ENCODE measurements at places on chromosomes 5 and 9.

DNA sequence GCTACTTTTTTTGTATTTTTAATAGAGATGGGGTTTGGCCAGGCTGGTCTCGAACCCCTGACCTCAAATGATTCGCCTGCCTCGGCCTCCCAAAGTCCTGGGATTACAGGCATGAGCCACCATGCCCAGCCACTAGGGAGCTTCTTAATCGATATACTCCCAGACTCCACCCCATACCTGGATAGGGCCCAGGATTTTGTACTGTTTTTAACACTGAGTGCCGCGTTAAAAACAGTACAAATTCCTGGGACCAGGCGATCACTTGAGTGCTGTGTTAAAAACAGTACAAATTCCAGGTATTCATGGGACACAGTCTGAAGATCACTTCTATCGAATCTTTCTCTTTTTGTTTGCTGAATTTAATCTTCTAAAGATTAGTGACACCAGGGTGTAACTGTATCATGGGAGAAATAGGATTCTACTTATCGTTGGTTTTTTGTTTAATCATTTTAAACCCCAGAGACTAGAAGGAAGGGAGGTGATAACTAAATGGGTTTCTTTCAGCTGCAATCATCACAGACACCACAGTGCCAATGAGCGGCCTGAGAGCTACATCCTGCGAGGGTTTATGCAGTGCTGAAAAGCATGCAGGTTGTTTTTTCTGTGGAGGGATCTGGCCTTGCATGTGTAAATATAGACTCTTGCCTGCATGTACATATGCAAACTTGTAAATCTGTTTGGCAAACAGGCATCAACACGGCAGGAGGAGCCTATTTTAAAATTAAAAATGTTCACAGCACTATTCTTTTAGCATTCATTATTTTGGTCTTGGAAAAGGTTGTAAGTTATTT is 303.8 kb upstream of the WWC1 start:
- no peak for DNase-seq

- DNase-seq, result no peak
These were observed 9.0 kb downstream of the RALGDS start for GRCh38 chr9:133111808-133112662.

DNA sequence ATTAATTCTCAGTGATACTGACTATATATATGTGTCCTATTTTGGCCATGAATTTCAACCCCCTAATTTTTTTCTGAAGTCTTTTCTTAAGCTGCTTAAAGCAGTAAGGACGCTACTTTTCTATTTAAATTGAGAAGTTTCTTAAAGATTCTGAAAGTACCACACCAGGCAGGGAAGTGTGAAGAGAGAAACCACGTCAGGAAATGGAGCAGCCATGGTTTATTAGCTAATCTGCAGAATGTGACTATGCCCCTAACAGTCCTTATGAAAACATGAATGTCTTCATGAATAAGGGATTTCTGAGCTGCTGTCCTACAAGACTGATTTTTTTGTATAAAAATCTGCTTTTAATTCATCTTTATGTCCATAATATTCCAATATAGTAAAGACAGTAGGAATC is 1724.3 kb upstream of the C9orf72 start:
- DNase-seq, result no peak

DNA sequence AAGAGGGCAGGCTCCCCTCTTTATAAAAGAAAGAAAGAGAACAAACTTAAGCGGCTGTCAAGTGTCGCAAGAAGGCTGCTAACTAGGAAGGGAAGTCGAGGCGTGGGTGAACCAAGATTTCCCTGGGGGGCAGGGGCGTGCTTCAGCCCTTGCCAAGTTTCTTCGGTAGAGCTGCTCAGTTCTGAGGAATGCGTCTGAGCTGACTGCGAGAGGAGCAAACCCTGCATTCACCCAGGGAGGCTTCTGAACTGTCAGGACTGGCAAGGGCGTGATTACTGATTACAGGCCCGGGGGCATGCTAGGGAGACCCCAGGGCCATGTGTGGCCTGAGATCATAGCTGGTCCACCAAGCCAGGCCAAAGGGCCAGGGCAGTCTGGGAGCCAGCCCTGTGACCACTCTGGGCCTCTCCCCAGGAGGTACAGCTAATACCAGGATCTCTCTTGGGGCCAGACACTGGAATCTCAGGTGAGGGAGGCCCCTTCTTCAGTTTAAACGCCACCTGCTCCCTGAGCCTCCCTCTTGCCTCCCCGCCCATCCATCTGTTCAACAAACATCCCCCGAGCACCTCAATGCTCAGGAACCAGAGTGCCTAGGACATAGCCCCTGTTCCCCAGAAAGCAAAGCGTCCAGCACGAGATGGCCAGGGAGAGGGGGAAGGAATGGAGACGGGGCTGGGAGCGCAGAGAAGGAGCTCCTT is 30.9 kb downstream of the SARDH start:
- DNase-seq, result no peak

DNA sequence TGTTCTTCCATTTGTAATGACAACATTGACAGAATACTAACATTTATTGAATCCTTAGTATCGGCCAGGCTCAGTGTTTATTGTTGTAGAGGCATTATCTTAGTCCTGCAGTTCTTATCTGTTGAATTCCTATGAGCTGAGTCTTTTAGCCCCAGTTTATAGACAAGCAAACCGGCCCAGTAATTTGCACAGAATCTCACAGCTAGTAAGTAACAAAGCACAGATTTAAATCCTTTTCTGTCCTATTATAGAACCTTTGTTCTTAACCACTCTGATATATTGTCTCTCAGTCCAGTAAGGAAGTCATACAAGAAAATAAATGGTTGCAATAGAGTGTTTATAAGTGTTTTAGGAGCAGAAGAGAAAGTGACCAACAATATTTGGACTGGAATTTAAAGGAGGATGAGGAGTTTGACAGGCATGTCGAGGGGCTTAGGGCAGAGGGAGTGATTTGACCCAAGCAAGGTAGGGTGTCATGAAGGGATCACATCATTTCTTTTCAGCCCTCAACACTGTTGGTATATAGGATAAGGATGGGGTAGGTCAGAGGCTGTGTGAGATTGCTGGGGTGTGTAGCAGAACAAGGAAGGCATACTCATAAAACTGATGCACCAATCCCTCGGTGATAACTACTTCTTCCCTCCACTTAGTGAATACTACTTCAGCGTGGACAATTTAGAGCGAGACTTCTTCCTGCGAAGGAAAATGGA is 39.5 kb downstream of the LARP1 start:
- DNase-seq, result no peak

- DNase-seq, result no peak
These were observed 51.2 kb downstream of the MEF2C start for GRCh38 chr5:88831816-88832215.

DNA sequence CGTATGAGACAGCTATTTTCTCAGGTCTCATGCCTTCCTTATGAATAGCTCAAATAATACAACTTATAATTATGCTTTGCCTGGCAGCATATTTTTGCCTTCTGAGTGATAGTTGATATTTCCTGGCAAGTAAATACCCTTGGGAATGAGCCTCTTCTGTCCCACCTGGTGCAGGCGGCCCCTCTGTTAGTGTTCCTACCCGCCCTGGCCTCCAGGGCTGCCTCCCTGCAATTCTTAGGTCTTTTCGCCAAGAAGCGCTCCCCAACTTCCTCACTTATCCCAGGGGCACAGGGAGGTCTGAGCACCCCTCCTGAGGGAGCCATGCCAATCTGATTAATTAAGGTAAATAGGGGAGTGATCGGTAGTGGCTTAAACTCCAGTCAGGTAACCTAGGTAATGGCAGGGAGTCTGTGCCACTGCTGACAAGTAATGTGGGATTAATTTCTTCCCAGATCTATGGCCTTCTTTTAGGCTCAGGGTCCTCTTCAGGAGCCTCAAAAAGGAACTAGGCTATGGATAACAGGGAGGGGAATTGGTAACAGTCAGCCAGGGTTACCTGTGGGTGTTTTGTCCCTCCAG is 81.5 kb downstream of the GALNT10 start:
- DNase-seq, result no peak

DNA sequence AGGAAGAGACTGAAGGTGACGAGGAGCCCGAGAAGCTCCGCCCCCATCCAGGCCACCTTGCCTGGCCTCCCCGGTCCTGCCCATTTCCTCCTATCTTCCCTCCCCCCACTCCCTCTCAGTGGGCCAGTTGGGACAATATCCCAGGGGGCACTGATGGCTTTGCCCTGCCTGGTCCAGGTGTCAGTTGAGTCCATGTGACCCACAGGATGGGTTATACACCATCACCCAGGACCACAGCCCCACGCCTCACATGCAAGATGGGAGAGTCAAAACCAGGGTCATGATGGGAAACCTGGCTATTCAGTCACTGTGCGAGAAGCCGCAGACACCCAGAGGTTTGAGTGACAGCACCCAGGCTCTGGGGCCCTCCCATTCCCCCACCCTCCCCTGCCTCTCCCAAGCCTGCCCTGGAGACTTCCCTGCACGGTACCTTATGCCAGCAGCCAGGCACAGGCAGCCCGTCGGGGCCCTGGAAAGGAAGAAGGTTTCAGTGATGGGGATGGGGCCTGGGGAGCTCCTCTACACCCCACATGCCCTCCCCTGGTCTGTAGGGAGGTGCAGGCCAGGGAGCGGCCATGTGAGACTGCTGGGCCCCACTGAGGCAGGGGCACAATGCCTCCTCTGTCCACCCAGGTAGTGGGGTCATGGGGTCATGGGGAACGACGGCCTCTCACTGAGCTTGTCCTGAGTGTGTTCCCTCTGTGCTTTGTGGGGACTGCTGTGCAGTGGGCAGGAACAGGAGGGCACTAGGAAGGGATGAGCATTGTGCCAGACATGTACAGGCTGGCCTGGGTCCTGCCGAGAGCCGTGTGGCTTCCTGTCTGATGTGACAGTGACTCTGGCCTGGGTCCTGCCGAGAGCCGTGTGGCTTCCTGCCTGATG is 6.3 kb upstream of the PHYKPL start:
- peak; percentile 40 for DNase-seq

GRCh38 chr5:72790186-72790585 is 26.3 kb upstream of the TNPO1 start:
- no peak for DNase-seq

DNA sequence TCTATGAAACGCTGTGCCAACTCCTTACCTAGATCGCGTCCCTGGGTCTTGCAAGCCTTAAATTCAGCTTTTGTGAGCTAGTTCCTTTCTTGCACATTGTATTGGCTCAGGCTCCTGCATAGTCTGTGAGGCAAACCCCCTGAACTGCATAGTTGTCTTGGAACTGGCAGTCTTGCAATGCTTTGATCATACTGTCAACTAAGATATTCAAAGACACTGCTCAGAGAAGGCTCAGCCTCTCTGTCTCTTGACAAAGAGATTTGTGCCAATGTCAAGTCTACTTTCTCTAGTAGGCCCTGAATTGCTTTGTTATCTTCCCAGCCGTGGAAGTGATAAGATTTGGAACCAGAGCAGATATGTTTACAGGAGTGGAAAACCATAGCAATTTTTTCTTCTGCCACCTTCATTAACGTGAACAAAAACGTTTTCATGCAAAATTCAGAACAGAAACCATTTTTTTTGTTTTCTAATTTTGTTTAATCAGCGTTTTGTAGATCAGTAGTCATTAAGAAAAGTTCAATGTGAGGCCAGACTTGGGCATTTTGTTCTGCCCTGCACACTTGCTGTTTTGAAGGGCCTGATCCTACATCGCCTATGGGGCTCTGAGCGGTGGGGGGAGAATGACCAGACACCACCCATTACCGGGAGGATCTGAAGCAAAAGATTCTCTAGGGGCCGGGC is 27.6 kb upstream of the ENTREP1 start:
- DNase-seq, result no peak

DNA sequence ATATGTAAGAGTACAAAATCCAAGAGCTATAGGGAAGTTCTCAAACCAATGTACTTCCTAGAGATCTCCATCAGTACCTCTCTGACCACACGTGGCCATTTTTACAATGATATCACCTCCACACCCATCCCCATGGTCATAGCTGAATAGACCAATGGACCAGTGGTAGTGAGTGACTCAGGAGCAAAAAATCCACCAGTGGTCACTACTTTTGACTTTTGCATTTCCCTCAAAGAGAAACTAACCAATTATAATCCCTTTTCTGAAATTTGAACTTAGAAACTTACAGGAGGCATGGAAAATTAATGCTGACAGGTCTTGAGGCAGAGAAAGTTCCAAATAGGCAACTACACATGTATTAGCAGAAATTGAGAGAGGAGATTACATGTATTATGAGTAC is 238.4 kb downstream of the TRPM3 start:
- no peak for DNase-seq

DNA sequence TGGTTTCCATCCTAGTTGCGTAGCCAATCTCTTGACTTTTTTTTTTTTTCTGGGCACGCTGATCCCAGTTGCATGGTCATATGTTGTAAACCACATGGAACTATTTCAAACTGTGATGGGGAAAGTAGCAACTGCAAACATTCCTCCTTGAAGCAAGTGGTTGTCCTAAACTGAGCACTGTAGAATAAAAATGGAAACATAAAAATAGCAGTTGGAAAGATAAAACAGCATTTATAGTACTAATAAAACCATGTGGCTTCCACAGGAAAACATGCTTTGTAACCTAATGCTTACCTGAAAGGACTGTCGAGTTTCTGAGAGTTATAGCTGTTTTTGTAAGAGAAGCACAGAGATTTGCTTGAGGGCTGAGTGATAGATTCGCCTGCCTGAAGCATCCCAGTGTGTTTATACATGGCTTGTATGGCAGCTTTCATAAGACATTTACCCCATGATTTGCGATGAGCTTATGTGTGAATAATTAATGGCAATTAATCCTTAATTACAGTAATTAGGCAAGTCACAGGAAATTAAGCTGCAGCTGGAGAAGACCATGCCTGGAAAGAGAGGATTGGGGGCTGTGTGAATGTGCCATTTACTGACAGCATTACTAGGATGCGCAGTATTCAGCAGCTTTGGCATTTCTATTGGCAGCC is 136.5 kb downstream of the PBX3 start:
- DNase-seq, result no peak

DNA sequence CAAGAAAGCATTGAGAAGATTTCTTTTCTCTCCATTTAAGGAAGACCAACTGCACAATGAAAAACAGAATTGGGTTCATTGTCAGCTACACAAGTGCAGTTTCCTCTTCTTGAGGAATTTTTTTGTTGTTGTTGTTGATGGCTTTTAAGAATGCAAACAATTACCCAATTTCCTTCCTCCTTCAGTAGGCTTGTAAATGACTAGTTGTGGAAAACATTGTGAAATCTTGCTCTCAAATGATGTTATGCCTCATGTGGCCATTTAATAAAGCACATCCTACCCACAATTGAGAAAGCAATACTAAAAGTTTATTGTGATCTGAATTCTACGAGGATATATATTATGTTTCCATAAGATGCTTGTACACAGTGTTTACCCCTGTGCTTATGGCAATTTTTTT is 171.6 kb downstream of the FAM174A start:
- peak; percentile 71 for DNase-seq

DNA sequence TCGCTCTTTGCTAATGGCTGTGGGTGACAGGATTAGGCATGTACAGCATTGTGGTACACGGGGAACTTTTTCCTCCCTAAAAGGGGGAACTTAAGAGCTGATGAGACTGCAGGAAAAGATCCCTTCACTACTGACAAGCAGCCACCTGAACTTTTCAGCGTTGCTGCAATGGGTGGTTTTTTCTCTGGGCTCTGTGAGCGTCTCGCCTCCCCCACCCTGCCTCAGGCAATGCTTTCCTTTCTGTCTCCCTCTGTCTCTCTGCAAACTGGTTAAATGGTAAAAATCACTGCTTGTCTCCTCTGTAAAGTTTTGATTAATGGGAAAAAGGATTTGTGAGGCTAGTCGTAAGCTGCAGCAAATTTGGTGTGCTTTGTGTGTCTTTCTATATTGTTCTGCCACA is 20.3 kb downstream of the HSD17B3 start:
- no peak for DNase-seq
